ENCODE measurements at places on chromosomes 3 and 15.

GRCh38 chr3:134394380-134394779, 20.1 kb upstream of the AMOTL2 start:
- no peak for DNase-seq

GRCh38 chr15:65204236-65204930, 6.9 kb downstream of the CILP start:
- DNase-seq: no peak

- DNase-seq: no peak
Measured at GRCh38 chr3:42412526-42413155, 2.2 kb upstream of the LYZL4 start.

DNA sequence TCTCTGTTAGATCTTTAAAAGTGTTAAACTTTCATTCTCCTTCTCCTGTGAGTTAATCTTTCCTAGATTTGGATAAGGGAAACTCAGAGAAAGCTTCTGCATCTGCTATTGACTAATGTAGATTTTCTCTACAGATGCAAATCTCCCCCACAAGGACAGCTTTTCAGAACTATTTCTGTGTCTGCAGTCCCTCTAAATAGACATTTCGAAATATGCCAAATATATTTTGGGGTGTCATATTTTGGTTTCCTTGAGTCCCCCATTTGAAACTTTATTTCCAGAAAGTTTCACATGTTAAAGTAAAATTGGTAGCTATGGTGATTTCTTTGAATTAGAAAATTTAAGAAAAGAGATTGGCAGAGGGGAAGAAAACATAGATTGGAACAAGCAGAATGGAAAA, 852.3 kb upstream of the ALCAM start:
- DNase-seq: no peak

GRCh38 chr3:126022741-126023359, 53.9 kb downstream of the ROPN1B start:
- DNase-seq: no peak
